ENCODE measurements at places on chromosomes 2 and 18.

DNA sequence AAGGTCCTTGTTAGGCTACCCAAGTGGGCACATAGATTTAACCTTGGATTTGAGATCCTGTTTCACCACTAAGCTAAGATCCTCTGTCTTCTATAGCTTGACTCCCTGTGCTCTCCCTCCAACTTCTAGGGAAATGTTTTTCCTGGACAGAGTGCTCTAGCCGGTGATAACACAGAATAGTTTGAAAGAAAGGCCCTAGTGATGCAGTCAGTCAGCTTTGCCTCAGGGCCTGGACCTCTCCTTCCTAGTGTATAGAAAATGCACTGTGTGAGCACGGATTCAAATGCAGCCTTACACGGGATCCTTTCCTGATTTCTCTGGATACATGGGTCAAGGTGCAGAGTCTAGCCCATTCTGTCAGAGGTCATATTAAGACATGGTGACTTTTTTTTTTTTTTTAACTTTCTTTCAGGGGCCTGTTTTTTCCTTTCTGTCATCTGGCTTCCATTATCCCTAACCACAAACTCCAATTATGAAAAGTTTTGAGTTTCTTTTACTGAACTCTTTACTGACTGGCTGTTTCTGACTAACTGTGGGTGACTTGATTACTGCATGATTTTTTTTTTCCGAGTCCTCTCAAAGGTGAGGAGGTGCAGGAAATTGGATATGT, 122.6 kb downstream of the LRP1B start:
- no peak for DNase-seq

- no peak for DNase-seq
Measured at GRCh38 chr18:64618390-64618789, 469.5 kb upstream of the LINC00305 start.

DNA sequence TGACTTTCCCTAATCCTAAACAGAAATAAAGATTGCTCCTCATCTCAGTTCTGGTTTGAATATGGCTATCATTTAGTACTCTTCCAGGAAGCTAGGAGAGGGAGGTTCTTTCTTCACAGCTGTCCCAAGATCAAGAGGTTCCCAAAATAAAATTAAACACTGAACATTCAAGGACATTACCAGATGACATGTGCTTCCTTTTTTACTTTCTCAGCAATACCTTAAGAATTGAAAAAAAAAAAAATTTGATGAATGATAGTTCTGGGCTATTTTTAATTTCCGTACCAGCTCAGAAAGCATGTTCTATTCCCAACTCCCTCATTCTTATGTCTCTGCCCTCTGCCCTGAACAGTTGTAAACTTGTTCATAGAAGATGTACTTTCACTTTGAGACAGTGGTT, 61.7 kb upstream of the MYL1 start:
- no peak for DNase-seq

DNA sequence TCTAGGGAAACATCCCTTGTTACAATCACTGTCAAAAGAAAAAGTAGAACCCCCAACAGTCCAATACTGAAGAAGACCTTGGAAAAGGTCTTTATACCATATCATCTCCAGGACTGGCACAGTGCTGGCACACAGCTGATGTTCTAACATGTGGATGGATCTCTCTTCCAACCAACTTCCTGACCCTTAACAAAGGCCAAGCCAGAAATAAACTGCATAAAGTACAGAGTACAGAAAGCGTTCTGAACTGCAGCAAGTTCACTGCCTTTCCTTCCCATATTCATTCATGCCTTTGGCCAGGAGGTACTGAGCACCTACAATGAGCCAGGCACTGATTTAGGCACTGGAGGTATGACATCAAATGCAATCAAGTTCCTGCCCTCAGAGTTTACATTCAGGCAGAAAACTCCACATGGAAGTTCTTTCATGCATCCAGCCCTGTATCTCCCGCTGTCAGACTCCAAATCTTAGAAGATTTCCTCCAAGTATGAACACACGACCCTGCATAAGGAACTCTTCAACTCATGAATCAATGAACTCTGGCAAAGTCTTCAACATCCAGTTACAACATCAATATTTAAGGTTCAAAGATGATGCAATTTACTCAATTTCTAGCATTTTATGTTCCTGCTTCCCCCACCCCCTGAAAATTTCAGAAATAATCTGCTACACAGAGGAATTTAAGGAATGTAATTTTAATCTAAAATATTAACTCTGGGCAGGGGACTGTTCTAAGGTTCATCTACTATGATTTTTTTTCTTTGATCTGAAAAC, 33.8 kb downstream of the ACVR1 start:
- no peak for DNase-seq

DNA sequence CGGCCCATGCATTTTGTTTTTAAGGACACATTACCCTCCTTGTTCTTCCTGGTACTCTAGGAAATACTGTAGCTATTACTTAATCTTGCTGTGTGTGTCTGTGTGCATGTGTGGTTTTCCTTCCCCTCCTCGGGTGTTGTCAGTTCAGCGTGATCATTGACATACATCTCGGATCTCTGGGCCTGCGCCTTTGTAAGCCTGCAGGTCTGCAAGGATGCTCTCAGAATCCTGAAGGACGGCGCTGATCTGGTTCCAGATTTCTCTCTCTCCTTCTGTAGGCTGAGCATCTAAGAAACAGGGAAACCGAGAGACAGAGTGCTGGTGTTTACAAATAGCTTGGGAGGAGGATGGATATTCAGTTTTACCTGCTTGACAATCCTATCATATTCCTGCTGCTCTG, 100.2 kb downstream of the CYRIA start:
- no peak for DNase-seq

DNA sequence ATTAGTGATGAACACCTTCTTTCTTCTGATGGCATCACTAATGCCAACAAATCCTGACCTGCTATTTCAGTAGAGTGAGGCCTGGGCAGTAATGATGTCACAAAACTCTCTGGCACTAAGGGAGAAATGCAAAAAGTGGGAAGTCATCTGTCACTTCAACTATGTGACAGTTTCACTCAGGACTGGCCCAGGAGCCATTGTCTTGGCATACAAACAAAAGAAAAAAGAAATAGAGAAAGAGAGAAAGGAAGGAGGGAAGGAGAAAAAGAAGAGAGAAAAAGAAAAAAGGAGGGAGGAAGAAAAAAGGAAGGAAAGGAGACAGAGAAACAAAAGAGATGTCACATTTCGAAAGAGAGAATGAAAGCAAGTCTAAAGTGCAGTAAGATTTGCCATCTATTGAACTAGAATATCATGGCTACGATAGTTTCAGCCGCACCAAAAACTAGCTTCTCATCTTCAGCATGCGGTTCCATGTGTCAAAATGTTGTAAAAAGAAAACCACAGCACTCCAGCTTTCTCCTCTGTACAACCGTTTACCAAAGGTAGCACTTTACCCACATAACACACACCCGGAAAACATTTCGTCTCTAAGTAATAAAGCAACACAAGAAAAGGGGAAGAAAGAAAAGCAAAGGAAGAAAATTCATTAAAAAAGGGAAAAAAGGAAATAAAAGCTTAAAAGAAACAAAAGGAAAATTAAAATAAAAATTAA, 50.1 kb downstream of the CD226 start:
- no peak for DNase-seq

DNA sequence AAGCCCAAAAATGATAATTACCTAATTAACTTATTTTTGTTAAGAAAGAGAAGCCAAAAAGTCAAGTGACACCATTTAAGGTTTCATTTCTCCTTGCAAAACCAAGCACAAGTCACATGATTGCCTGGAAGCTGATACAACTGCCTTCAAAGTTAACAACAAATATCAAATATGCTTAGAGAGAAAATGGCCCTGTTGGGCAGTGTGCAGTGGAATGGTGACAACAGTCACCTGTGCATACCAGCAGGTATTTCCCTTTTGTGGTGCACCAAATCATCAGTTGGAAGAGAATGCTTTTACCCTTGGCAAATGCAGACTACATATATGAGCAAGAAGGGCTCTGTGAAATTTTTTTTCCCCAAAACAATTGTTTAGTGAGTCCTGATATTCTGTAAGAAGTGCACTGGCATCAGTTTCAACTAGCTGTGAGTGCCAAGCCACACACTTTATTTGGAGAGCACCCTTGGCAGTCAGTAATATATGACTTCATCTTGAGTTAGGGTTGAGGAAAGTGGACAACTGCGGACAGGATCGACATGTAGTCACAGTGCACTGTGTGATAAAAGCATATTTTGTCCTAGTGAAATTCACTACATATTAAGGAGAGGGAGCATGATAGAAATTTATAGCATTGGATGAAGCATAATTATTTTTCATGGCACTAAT, 74.9 kb upstream of the DOCK10 start:
- DNase-seq: no peak

- DNase-seq: no peak
Measured at GRCh38 chr2:236047886-236048540, 120.2 kb downstream of the GBX2 start.

DNA sequence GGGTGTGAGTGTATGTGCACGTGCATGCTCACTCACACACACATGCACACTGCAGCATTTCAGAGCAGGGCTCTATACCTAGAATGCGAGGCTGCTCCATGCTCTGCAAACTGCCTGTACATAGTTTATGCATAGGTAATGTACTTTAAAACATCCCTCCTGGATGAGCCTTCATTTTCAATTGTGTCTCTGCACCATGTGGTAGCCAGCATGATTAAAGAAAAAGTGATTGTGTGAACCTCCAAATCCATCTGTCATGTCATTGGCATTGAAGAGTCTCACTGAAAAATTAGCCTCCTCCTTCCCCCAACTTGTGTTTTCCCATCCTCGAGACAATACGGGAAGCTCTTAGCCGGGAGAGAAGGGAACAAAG, 120.9 kb upstream of the SPATS2L start:
- DNase-seq: no peak

GRCh38 chr2:153873052-153874048, 1.6 kb downstream of the GALNT13 start:
- no peak for DNase-seq

DNA sequence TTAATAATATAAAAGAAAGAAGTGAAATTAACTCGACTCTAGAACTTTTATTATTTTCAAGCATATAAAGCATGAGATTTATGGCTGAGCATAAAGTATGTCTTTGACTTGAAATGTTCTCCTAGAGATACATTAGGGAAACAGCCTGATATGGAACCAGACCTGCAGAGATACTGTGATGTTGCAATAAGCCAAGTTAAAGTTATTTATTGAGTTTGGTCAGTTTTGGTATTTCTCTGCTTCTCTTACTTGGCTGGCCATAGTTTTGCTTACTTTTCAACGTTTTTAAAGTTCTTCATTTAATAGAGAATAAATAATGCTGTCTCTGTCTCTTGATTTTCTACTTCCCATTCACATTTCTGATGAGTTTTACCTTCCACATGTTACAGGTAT, 76.0 kb downstream of the GFPT1 start:
- no peak for DNase-seq

DNA sequence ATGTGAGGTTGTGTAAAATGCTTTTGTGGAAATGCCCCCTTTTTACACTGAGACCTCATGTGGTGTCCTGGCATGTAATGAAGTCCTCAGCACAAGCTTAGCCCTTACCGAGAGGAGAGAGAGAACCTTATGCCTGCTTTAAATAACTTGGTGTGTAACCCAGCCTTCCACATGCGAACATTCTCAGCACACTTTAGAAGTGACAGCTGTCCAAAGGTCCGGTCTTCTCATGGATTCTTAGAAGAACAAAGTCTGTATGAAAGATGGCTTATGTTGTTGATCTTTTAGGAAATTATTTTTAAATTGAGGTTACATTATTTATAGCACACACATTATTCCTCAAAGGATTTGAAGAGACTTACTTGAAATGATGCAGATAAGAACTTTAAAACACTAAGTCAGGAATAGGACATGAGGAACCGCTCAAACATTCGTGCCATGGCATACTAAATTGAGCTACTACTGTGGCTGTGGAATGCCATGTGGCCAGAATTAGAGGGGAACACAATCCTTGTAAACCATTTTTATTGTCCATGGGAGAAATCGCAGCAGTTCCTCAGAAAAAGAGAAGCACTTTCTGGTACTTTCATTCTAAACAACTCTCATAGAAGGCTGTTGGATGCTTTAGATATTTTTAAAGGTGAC, 79.6 kb downstream of the WDSUB1 start:
- no peak for DNase-seq

DNA sequence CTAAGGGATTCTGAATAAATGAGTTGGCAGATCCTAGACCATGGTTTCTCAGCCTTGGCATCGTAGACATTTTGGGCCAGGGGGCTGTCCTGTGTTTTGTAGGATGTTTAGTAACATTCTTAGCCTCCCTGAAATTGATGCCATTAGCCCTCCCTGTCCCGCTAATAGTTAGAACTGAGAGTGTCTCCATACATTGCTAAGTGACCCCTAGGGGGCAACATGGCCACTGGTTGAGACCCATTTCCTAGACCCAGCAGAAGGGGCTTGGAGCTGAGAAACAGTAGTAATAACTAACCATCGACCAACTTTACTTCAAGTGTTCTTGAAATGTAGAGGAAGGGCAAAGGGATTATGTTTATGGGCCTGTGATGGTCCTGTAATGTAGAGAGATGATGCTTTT, 40.8 kb downstream of the KCMF1 start:
- no peak for DNase-seq

DNA sequence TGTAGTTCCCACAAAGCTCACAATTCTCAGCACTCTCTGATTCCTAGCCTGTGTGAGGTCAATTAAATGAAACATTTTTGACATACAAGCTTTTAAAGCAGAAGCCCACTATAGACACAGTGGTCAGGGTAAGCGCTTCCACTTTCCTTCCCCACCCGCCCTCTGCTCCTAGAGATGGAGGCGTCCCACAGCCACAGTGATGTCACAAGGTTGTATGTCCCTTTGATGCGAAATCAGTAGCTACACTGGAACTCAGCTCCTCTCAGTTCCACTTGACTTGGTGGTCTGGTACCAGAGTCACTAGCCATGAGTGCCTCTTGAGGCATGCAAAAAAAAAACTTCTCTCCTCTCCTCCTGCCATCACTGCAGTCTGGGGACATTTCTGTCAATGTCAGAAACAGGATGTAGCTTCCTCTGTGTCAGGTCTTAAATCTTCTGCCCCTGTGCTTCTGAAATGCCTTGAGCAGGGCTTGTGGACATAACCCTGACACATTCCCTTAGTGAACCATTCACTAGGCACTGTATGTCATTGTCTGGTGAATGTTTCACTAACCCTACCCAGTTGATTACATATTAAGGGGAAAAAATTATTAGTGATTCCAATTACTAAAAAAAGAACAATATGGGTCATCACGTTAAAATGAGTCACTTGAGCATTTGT, 7.8 kb downstream of the SULT1C4 start:
- no peak for DNase-seq

GRCh38 chr2:100224988-100225710, 82.8 kb upstream of the AFF3 start:
- DNase-seq: no peak

DNA sequence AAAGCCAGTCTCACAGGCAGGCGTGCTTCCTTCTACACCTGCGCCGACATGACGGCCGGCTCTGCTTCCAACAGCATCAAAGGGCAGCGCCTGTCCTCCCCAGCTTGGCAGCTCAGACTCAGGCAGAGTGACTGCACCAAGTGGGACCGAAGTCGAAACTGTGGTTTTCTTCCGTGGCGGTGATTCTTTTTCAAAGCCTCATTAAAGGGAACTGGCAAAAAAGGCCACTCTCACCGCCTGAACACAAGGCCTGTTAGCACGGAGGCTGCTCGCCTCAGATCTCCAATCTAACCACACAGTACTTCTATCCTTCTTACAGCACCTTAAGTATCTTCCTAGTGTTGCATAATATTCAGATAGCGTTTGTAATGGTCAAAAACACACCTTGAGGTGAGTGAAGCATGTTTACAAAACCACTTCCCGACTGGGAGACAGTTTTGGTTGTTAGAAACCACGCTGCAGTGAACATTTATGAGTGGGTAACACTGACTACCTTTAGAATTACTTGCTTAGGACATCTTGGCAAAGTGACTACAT, 236.4 kb downstream of the HDAC4 start:
- DNase-seq: no peak

Data from SW 1271 (cell line).